ENCODE measurements at places on chromosomes 6 and 20.

DNA sequence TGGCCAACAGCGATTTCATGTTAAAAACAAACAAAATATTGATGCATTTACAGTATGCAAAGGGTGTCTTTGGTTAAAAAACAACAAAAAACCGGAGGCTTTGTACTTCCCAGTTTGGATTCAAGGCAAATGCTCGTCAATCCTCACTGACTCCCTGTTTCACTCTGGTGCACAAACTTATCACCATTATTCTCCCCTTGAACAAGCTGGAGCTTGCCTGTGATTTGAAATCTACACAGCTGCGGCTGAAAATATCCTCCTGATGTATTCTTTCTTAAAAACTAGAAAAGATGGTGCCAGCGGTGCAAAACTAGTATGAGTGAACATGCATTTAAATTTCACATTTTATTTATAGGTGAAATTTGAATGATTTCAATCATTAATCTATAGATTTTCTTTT is 3.3 kb downstream of the PERP start:
- no peak overlapping the region for H3K4me3 ChIP-seq
- H3K4me1 ChIP-seq: no peaks in the 10 kb centered on the region
- H3K27me3 ChIP-seq: no peaks in the 10 kb centered on the region
- DNase-seq: no peak
- H3K27ac ChIP-seq: no peak overlapping the region
- H3K36me3 ChIP-seq: no peaks in the 10 kb centered on the region

GRCh38 chr6:77511860-77512259 is 48.6 kb upstream of the HTR1B start:
- no peaks in the 10 kb centered on the region for H3K4me1 ChIP-seq
- no peaks in the 10 kb centered on the region for H3K27me3 ChIP-seq
- no peak overlapping the region for H3K27ac ChIP-seq

DNA sequence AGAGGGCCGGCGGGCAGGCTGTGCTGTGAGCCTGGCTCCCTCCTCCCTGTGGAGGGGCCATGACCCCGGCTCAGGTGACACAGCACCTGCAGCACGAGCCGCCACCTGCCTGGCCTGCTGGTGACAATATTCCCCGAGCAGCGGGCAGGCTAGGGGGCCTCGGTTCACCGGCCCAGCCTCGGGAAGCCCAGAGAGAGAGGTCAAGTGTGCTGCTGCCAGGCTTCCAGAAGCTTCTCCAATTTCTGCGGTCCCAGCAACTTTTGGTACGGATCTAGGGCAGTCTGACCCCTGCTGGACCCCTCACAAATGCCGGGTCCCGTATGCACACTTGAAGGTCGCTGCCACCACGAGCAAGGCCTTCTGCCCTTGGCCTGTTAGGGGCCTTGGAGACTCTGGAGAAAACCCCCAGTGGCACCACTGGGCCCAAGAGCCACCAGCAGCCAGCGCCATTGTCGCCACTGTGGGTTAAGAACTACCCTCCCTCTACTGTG is 38.6 kb upstream of the NOL4L start:
- no peak overlapping the region for H3K4me3 ChIP-seq
- no peak for DNase-seq
- no peak overlapping the region for H3K27ac ChIP-seq
- no peaks in the 10 kb centered on the region for H3K4me1 ChIP-seq

GRCh38 chr20:52054123-52054522 is 137.5 kb downstream of the ZFP64 start:
- H3K36me3 ChIP-seq: no peaks in the 10 kb centered on the region
- no peak for DNase-seq
- no peaks in the 10 kb centered on the region for H3K4me1 ChIP-seq
- no peaks in the 10 kb centered on the region for H3K27me3 ChIP-seq
- H3K4me3 ChIP-seq: no peak overlapping the region
- H3K27ac ChIP-seq: no peak overlapping the region

GRCh38 chr6:73032586-73032985 is 192.7 kb downstream of the KHDC1L start:
- H3K36me3 ChIP-seq: no peaks in the 10 kb centered on the region
- DNase-seq: no peak
- no peak overlapping the region for H3K27ac ChIP-seq
- H3K4me3 ChIP-seq: no peak overlapping the region
- H3K27me3 ChIP-seq: no peaks in the 10 kb centered on the region

- no peak overlapping the region for H3K4me3 ChIP-seq
- no peaks in the 10 kb centered on the region for H3K36me3 ChIP-seq
- no peaks in the 10 kb centered on the region for H3K4me1 ChIP-seq
- no peak for DNase-seq
- H3K27ac ChIP-seq: no peak overlapping the region
Measured at GRCh38 chr20:56624786-56625681, 4.1 kb upstream of the TFAP2C start.

DNA sequence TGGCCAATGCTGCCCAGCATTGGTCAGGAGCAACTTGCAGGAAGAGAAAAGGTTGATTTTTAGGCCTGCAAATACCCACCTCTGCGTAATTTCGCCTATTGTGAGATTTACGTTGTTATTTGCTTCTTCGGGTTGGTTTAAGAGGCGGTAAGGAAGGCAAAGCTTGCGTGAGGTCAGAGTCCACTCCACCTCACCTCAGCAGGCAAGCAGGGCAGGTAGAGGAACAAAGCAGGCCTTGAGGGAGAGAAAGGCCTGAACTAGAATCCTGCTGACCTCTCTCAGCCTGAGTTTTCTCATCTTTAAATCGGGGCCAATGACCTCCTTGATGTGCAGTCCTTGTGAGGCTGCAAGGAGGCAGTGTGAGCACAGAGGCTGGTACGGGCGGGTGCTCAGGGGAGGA is 239.1 kb downstream of the CDC5L start:
- no peak overlapping the region for H3K4me3 ChIP-seq
- H3K36me3 ChIP-seq: no peaks in the 10 kb centered on the region
- no peak for DNase-seq
- no peaks in the 10 kb centered on the region for H3K27me3 ChIP-seq
- no peaks in the 10 kb centered on the region for H3K4me1 ChIP-seq

GRCh38 chr20:37278966-37279590 is 10.4 kb upstream of the MANBAL start:
- H3K36me3 ChIP-seq: no peaks in the 10 kb centered on the region
- DNase-seq: no peak
- no peaks in the 10 kb centered on the region for H3K27me3 ChIP-seq
- H3K4me3 ChIP-seq: no peak overlapping the region
